ENCODE measurements at places on chromosomes 7 and 10.
A peak's percentile ranks its signal among the peaks of the same experiment; 100 is the strongest.

DNA sequence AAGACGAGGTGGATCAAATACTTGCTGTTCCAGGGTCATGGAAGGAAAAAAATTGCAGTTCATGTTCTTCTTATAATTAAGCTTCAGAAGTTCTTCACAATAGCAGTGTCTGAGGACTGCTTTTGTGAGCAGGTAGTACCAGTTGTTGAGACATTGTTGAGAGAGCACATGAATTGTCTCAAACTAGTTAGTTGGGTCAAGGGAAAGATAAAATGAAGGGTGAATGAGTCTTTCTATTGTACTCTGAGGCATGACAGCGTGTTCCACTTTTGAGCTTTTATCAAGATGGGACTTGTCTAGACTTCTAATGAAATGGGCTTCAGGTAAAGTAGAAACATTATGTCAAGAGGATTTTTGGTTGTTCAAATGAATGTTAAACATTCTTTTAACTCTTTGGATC is 26.0 kb downstream of the KAT6B start:
- DNase-seq: no peak

DNA sequence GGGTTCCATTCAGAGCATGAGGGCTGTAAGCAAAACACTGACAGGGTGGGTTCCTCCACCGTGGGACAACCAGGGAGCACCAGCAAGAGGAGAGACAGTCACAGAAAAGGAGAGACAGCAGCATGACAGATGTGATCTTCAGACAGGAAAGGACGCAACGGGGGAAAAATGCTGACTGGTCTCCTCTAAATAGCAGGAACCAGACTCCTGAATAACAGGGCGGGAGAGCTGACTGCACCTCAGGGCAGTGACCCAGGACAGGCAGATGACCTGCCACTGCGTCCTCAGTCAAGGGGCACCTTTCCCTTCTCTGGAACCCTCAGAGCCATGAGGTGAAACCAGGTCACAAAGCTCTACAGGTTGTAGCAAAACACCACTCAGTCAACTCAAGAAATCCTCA is 37.0 kb downstream of the CDCA7L start:
- DNase-seq: no peak

- DNase-seq: no peak
These were observed 159.0 kb downstream of the SFMBT2 start for GRCh38 chr10:7251696-7252465.

GRCh38 chr10:96501985-96502384 is 11.7 kb downstream of the TLL2 start:
- DNase-seq: no peak

- DNase-seq: no peak
These were observed 81.9 kb upstream of the DYNC1I1 start for GRCh38 chr7:95690367-95690947.

- DNase-seq: no peak
These were observed 177.3 kb downstream of the TCF7L2 start for GRCh38 chr10:113127261-113127900.

DNA sequence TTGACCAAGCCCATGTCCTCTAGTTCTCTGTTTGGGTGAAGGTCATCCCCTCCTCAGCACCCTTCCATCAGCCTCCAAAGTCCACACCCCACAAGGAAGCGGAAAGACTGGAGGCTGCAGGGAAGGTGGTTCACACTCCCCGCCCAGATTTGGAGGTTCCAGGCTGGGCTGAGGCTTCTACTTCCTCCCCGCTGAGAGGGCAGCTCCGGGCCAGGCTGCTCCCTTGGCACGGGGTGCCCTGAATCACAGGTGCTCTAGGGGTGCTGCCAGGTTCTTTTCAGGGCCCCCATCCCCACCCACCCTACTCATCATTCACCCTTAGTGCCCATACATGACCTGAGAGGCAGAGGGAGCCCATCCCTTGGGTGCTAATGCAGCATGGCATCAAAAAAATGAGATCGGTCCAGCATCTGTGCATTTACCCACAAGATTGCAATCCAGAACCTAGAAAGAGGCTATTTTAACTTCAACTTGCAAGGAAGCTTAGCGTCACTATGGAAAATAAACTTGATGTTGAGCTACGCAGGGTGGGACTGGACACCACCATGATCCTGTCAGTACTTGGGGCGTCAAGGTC is 47.3 kb upstream of the ZMIZ1 start:
- no peak for DNase-seq

DNA sequence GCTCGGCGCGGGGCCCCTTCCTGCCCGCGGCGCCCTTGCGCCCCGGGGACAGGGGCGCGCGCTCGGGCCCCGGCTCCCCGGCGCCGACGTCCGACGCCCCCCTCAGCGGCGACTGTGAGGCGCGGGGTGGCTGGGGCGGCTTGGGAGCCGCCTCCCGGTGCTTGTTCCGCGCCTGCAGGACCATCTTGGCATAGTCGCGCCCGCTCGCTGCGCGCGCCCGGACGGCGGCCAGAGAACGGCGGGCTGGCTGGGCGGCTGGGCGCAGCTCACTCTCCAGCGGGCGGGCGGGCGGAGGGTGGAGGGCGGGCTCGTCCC is at the start of gene DPY19L1:
TSS of gene DPY19L1 (minus strand) at position 275 of the 315 bp plus-strand sequence. CDS start at position 184, 91 bp downstream.
- DNase-seq: no peak

DNA sequence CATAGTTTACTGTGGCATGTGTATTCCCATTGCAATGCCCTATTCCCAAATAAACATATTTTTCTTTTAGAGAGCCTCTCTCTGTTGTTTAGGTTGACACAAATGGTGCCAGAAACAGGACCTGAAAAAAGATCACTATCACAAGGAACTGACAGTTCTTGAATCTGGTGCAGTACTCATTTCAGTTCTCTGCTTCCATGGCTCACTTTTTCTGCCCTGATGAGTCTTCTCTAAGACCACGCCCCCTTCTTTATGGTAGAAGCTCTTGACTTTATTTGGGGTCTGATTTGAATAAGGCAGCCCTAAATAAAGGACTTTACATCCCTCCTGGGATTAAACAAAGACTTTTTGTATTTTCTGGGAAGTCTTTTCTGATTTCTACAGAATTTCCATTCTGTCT is 3.5 kb upstream of the CCDC126 start:
- DNase-seq: no peak

- DNase-seq: no peak
These were observed 161.0 kb downstream of the SEM1 start for GRCh38 chr7:96548664-96549063.

DNA sequence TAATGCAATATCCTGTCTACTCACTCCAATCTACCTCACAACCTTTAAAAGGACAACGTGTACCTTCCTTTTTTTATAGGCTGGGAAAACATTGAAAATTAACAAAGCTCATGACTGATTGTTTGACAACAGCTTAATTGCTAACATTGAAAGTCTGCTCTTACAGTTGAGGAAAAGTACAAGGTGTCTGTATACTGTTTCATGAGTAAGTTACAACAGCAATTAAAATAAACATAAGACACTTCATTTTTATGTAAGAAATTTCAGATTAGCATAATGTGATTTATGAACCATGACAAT is 28.6 kb upstream of the NCAPG2 start:
- DNase-seq: no peak

- no peak for DNase-seq
These were observed 149.4 kb downstream of the LYZL1 start for GRCh38 chr10:29438271-29438670.

- DNase-seq: no peak
These were observed 121.8 kb downstream of the CUX1 start for GRCh38 chr7:101939136-101939695.

- no peak for DNase-seq
These were observed 136.2 kb upstream of the KCNMA1 start for GRCh38 chr10:77773631-77774426.

DNA sequence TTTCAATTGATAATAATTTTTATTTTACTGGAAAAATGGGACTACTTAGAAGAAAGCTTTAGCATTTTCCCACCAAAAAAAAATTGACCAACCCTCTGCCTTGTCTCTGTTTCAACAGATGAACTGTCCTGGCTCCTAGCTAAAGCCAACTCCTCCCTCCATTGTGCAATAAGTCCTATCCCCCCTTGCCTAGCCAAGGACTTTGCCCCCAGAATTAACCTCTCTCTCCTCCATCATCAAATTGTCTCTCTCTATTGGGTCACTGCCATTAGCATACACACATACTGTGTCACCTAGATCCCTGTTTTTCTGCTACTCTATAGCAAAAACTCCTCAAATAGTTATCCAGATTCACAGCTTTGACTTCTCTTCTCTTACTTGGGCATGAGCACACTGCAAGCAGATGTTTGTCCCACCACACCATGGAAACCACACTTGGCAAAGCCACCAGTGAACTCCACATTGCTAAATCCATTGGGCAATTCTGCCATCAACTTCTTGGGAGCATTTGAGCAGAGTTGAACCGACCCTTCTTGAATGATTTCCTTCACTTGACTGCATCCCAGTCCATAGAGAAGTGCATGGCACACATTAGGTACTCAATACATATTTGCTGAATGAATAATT is 91.4 kb upstream of the NEBL start:
- no peak for DNase-seq

DNA sequence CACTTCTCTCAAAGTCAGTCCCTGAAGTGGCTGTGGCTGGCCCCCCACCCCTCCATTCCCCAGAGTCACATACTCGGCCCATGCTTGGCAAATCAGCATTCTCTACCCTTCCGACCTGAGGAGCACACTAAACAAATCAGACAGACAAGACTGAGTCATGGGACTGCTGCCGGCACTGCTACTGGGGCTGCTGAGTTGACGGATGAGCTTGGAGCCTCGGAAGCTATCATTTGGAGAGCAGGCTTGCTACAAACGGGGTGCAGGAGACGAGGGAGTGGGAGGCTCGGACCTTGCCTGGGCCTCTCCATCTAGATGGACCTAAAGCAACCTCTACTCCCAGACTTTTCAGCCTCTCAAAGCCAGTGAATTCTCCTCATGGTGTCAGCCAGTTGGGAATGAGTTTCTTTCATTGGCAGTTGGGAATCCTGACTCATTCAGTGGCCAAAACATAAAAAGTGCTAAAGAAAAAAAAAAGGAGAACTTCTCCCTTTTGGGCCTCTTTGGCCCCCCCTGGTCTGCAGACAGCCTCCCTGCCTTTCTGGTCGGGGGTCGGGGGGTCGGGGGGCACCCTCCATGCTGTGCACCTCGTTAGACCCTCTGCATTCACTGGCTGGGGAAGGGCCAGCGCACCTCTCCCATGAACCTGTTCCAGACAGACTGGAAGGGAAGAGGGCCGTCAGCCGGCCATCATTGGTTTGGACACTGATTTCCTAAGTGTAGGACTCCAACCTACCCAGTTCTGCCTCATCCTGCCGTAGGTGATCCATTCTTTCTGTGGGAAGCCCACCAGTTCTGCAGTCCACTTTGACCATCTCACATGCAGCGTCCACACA is 52.3 kb upstream of the COL13A1 start:
- DNase-seq: no peak

DNA sequence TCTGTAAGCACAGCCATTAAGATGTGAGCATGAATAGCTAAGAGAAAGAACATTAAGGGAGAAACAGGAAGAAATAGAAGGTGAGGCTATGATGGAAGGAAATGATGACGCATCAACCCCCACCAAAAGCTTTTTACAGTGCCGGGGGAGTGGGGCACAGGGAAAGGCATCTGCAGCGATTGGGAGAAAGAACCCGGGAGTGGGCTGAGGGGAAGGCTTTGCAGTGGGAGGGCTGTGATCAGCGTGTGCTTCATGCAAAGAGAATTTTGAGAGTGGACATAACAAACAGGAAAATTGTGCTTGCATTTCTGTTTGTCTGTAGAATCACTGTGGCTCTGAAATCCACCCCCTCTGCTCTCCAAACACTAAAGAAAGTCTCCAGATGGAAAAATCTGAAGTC is 250.8 kb downstream of the KCNMA1 start:
- DNase-seq: no peak

- no peak for DNase-seq
These were observed 167.7 kb upstream of the CCDC6 start for GRCh38 chr10:60073781-60074656.

GRCh38 chr10:49170632-49171325 is 17.4 kb downstream of the TMEM273 start:
- no peak for DNase-seq

DNA sequence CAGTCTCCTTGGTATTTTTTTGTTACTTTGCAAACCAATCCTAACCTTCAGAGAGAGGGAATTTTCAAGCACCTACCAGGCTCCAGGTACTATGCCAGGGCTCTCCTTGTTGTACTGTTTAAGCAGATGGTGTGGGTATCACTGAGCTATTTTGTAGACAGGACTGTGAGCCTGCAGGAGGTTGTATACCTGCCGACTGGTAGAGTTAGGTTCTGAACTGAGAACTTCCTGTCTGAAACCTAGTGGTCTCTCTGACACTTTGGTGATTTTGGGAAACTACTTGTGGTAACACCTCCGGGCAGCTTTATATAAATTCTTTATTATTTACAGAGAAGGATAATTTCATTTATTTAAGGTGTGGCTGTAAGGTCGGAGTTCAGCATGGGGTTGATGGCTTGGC is 4.6 kb downstream of the ZNF853 start:
- DNase-seq: no peak

- DNase-seq: peak; percentile 17
These were observed 733 bp downstream of the HIBADH start for GRCh38 chr7:27661811-27662489.

DNA sequence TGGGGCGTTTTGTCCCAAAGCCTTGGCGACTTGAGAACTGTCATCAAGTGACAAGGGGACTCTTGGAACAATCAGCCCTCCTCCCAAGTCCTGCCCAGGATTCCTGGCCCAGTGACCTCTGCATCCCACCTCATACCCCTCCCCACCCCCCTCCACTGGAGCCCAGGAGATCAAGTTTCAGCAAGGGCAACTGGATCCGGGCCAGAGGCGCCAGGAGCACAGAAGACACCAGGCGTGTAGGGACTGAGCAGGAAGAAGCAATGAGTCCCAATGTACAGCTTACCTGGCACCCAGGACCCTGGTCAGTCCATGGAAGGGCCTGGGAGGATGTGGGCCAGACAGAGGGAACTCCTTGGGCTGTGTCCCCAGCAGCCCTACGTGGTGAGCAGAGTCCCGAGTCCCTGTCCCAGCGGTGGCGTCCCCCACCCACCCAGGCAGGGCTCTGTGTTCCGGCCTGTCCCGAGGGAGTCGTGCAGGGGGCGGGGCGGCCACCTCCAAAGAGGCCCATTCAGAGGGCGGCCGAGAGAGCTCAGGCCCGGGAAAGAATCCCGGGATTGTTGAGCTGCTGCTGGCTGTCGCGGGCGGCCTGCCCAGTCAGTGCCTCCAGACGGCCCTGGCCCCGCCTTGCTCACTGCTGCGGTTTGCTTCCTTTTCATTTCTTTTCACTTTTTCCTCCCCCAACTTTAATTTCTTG is 254.1 kb downstream of the TNS3 start:
- DNase-seq: no peak

All from activated naive CD4-positive, alpha-beta T cell treated with anti-CD3 and anti-CD28 coated beads, Interleukin-2, amount 50 U/mL, for 16 hours (primary cell).